ENCODE measurements at places on chromosomes 5 and 9. TPM values are rescaled to one million over a fixed set of nuclear protein-coding genes. Genes with fewer than 3 reads are reported as not detected.

The TJP2 gene
- 116 TPM for total RNA-seq

DNA sequence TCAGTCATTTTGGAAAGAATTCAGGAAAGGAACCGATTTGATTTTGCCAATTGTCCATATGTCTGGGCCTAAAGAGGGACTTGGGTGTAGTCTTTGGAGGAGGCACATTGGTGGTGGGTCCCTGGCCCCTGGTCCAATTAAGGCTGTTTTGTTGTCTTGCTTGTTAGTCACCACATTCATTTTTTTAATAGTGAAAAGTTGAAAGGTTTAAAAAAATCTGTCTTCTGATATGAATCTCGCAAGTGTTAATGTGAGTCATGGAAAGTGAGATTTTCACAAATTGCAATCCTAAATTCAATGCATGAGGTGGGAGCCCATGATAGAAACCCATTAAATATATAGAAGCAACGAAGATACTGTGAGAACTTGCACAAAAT is 165.9 kb upstream of the OTULINL start:
- DNase-seq: no peak

- no peak for DNase-seq
Measured at GRCh38 chr9:77980622-77981021, 51.0 kb downstream of the GNAQ start.

DNA sequence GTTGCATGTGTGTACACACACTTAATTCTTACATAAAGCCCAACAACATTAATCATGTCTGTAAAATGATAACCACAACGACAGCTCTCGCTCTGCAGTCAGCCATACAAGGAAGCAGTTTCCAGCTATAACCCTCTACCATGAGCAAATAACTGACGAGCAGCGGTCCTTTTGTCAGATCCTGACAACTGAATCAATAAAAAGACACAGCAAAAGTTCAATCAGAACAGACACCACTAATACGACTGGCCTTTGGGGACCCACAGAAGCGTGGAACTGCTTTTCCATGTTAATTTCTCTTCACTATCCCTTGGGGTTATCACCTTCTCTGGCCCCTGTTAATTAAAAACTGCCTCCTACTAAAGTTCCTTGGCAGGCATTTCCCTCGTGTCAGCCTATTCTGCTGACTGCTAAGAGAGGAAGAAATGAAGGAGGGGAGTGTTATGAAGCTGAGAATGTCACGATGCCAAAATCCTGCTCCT is 722.8 kb upstream of the GRAMD2B start:
- DNase-seq: peak; percentile 48

The CDH9 gene
- total RNA-seq: not detected

DNA sequence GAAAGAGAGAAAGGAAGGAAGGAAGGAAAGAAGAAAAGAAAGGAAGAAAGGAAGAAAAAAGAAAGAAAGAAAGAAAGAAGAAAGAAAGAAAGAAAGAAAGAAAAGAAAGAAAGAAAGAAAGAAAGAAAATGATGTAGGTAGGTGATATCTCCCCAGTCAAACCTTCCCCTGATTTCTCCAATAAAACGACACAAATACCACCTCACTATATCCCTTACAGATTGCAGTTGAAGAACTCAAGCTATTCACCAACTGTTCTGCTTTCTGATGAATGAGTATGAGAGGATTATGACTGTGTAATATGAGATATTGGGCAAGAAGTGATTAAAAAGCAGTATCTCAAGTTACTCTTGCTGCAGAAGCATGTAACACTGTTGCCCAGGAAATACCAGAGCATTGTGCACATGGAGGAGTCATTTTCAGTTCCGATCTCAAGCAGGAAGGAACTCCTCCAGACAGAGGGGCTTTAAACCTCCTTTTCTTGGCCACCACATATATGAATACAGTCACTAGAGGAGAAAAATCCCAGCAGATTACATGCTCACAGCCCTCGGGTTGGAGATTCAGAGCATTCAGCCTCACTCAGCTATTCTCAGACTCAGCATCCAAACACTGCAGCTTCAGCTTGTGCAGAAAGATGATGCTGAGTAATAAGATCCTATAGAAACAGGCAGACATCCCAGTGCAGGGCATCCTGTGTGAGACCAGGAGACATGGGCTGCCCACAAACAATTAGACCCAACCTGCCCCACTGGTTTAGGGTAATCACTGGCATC is 61.4 kb downstream of the UGCG start:
- no peak for DNase-seq

DNA sequence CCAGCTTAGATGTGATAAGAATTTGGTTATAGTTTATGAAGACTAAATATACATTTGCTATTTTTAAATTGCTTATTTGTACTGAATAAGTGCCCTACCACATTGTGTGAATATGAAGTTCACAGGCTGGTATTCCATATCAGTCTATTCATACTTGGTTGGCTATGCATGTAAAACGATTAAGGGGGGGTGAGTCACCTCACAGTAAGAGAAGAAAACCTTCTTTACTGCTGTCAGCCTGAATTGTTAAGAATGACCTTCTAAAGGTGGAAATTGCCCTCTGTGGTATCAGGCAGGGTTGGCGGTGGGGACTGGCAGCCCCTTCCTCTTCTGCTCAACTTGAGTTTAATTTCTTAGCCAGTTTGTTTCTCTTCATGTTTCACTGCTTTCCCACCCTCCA is 127.0 kb upstream of the RPS23 start:
- DNase-seq: no peak

DNA sequence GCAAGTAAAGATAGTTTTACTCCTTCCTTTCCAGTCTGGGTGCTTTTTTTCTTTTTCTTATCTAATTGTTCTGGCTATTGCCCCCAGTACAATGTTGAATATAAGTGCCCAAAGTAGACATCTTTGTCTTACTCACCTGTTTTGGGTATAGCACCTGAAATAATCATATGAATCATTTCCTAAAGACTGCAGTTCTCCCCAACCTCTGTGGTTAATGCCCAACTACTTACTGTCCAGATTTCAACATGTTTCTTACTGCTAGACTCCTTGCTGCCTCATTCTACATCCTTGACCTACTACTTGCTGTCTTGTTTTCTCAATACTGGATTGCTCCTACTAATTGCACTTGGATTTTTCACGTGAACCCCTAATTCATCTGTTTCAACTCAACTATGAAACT is 8.8 kb upstream of the HSDL2 start:
- no peak for DNase-seq

- no peak for DNase-seq
Measured at GRCh38 chr9:3161912-3162311, 318.0 kb upstream of the PUM3 start.

GRCh38 chr9:123749580-123750202 is 180.2 kb downstream of the DENND1A start:
- DNase-seq: no peak

The TUSC1 gene
- 10.9 TPM for total RNA-seq

GRCh38 chr5:155726267-155726666 is 600.7 kb upstream of the SGCD start:
- peak; percentile 19 for DNase-seq

The EPB41L4A gene
- total RNA-seq: 61.9 TPM

DNA sequence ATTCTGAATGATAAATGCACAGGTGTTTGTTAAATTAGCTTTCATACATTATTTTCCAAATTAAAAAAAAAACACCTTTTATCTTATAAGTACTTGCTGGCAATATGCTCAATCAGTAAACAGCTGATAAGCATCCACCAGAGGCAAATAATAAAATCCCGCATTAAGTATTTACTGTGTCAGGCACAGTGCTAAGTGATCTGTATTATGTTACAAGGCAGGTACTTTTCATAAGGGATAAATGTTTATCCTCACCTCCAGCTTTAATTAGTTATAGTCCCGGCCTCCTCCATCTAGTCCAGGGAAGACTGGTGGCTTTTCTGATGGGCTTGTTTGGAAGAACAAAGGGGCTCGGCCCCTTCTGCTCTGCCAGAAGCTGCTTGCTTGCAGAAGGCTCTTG is 40.1 kb downstream of the PFDN1 start:
- no peak for DNase-seq

GRCh38 chr5:146073239-146073900 is 32.0 kb downstream of the PLAC8L1 start:
- peak; percentile 42 for DNase-seq

The C9orf152 gene
- 44.4 TPM for total RNA-seq

- DNase-seq: no peak
Measured at GRCh38 chr9:92332577-92333281, 7.0 kb downstream of the CENPP start.

The STC2 gene
- total RNA-seq: 10.3 TPM

The MYOT gene
- 3.7 TPM for total RNA-seq

GRCh38 chr5:25090275-25090674 is 445.5 kb upstream of the CDH10 start:
- no peak for DNase-seq

DNA sequence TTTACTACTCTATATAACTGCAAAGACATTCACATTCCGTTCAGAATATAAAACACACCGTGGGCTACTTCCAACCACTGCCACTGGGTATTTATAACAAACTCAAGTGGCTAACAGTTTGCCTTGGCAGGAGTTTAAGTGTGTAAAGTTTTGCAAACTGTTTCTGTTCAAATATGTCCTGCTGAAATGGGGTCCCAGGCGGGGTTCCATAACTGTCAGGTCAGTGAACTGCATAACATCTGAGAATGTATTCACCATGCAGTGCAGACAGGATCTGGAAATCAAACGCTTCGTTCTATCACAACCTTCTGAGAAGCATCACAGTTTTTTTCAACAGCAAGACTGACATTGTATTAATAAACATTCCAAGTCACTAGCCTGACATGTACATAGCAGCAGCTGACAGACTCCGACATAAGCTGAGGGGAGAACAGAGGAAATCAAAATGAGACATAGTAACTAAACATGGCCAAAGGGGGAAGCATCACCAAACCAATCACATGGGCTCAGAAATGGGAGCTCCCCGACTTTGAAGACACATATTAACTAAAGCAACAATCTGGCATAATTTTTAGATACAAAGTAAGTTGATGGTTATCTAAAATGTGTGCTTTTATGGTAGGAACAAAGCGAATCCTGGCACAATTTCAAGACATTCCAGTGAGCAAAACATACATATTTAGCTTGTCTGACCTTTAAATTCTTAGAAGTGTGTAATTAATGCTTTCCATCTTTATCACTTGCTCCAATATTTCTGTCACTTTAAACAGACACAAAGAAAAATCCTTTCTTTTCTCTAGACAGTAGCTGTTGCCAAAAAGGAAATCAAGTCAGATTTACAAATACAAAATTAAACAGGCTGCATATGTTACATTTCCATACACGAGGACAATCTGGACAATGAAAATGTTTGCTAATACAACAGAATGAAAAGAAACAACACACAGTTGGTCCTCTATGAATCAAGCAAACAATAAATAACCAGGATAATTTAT is 156.8 kb downstream of the MAPKAP1 start:
- DNase-seq: no peak

The SPINK5 gene
- total RNA-seq: 5.2 TPM

The THG1L gene
- total RNA-seq: 14.4 TPM

DNA sequence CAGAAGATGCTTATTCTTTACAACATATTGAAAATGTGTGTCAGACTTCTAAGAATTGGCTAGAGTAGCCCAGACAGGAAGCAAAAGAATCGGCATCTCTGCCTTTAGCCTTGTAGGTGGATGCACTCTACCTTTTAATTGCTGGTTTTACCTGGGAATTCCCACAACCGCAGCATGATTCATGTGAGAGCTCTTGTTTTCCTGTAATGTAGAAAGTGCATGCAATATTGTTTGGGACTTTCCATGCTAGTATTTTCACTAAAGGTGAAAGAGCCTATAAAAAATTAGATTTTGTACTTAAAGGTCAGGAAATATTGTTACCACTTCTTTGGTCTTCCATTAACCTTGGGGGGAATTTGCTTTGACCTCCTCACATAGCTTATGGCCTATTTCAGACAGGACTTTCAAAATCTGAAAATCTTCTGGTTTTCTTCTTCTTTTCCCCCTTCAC is 89.8 kb downstream of the NTRK2 start:
- DNase-seq: no peak

The TMEM252 gene
- total RNA-seq: not detected

DNA sequence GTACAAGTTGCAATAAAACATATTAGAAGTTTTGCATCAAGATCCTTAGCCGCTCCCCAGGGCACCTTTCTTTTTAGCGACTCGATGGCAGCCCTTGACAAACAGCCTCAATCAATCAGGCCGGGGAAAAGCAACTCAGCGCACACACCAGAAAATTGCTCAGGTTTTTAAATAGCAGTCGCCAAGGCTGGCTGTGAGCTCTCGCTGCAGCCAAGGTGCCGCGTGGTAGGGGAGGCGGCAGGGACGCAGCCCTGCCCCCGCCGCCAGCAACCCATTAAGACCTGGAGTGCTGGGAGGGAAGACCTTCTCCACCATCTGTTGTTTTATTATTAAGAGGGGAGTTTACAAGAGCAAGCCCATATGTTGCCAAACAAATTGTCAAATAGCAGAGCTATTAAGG is 22.6 kb downstream of the ASS1 start:
- no peak for DNase-seq

GRCh38 chr5:132471151-132471907 is 19.2 kb downstream of the IRF1 start:
- DNase-seq: peak; percentile 79

DNA sequence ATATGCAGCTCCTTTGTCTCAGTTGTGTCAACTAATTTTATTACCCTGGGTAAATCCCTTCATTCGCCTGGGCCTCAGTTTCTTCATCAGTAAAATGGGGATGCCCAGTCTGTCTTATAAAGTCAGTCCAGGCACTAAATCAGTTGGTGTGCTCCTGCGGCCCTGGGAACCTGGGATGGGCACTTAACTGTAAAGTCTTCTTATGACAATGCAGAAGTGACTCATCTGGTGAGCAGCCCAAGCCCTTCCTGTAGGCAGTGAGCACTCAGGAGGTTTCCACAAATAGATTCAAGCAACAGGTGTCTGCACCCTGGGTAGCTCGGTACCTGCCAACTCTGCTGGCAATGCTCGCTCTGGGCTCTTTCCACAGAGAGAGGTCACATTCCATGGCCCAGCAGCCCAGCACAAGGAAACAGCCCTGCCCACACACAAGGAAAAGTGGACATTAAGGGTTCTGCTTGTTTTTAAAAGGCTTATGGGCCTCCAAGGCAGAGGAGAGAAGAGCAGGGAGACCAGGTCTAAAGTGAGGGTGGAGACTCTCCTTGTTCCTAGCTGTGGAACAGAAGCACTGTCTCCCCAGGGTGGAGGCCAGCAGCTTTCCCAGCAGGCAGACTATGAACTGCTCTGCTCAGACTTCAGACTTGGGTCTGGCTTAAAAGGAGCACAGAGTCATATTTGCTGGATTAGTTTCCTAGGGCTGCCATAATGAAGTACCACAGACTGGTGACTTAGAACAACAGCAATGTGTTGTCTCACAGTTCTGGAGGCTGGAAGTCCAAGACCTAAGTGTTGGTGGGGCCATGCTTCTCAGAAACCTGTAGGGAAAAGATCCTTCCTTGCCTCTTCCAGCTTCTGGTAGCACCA is 89.7 kb upstream of the ADRA1B start:
- DNase-seq: peak; percentile 63

The INSL4 gene
- not detected for total RNA-seq

- no peak for DNase-seq
Measured at GRCh38 chr5:35050541-35051126, 2.9 kb upstream of the AGXT2 start.

All from mucosa of gallbladder (tissue), 1 donor.